ENCODE measurements at places on chromosomes 5 and 9.

GRCh38 chr5:128412145-128412930 lies 125.7 kb downstream of the FBN2 start:
- DNase-seq: no peak

GRCh38 chr9:5510989-5511388 lies 658 bp downstream of the PDCD1LG2 start:
- DNase-seq: no peak

GRCh38 chr9:121439711-121440664 lies 59.7 kb downstream of the GGTA1 start:
- no peak for DNase-seq

DNA sequence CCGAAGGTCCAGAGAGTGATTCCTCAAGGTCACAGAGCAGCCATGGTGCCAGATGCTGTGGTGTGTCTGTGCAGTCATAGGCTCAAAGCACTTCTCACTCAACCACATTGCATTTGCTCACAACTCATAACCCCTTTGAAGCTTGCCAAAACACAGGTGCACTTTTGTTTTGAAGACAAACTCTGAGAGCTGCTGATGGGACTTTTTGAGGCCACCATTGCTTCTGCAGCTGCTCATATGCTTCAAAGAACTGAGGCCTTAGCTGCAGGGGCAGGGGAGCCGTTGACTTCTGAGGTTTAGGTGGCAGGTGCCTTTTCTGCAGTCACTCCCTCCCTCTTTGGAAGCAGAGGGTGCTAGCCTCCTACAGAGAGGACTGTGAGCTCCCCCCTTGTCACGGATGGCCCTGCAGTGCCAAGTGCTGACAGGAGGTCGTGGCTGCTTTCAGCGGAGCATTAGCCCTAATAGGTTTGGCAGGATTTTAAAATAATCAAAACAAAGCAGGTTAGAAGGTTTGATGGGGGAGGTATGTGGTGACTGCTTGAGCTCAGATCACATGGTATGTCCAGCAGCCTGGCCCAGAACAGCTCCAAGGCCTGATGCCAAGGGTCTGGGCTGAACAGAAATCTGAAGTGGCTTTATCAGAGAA lies 232.1 kb downstream of the MAN2A1 start:
- DNase-seq: no peak

DNA sequence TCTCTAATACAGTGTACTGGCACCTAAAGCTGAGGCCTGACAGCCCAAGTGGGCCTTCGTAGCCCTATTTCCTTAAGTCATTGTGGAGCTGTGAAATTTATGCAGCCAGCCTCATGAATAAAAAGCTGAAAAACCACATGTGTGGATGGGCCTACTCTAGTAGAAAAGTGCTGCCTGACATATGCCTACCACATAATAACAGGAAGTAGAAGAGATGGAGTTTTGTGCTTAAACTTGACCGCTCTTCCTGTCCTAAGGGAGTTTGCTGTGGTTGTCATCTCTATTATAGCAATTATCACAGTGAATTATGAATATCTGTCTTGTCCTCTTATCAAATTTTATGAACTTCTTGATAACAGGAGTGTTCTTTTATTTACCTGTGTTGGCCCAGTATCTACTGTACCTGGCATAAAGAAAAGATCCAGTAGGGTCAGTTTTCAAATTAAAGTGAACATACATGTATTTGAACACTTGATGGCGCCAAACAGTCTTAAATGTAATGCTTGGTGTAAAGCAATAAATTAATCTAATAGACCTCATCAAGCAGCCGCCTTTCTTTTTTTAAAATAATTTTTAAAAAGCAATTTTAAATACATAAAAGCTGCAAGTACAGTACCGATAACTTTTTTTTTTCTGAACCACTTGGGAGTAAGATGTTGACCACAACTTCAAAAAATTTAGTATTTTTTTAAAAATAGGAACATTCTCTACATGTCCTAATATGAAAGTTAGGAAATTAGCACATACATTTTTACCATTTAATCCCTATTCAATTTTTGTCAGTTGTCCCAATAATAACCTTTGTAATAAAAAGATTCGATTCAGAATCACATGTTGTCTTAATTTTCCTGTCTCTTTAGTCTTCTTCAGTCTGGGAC lies 51.0 kb downstream of the FKTN start:
- DNase-seq: no peak

- DNase-seq: no peak
Observed at GRCh38 chr9:134066526-134066912, 1.3 kb downstream of the BRD3 start.

DNA sequence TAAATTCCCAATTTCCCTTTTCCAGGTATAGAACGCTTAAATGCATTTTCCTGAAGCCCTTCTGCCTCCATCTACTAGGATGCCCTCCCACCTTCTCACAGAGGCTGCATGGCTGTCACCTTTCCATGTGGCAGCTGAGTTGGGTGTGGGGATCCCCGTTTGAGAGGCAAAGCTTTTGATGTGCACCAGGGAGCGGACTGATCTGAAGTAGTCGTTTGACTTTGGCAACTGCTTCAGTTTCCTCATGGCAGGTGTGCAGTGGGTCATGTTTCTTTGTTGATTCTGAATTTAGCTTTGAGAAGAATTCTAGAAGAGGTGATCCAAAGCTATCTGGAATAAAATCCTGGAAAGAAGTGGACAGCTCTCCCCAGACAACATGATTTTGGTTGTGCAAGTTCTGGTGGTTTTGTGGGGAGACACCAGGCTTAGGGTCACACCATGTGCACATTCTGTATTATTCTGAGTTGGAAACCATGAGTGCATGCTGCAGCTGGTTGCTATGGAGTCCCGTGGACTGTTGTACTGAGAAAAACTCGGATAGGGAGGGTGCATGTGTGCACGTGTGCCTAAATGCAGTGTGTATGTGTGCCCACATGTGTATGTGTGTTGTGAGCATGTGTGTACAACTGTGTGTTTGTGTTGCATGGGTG lies 63.5 kb downstream of the GADD45G start:
- DNase-seq: no peak

DNA sequence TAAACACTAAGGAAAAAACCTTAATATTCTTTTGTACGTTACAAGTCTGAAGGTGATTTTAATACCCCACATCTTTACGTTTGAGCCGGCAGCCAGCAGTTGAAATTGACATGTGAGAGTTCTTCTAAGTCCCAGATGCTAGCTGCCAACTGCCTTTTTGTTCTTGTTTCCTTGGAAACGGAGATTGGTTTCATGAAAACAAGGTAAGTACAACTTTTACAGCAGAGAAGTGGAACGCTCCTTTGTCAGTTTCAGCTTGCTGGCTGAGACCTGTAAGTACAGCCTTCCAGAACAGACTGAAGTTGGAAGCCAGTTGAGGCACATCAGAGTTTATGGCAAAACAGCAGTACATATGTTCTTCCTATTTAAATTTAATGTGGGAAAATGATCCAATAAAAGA lies 1018.4 kb upstream of the ARRDC3 start:
- no peak for DNase-seq

DNA sequence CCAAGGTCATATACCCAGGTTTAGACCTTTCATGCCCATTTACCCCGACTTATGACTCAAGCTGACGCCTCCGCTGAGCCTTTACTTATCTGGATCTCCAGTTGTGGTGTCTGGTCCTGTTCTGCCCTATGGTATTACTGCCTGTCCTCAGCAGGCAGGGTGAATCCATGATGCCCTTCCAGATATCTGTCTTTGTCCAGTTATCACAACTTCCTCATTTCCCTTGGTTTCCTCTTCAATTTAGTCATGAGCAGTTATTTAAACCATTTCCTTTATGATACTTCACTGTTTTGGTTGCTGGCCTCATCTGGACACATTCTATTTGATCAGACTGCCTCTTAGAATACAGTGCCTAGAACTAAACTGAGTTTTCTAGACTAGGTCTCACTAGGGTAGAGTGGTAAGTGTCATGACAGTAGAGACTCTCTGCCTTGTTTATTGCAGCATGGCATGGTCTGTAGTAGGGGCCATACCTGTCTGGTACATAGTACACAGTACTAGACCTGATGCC lies 93.3 kb downstream of the MELK start:
- DNase-seq: no peak

- DNase-seq: no peak
Observed at GRCh38 chr5:73242735-73243134, 69.7 kb downstream of the TMEM174 start.

DNA sequence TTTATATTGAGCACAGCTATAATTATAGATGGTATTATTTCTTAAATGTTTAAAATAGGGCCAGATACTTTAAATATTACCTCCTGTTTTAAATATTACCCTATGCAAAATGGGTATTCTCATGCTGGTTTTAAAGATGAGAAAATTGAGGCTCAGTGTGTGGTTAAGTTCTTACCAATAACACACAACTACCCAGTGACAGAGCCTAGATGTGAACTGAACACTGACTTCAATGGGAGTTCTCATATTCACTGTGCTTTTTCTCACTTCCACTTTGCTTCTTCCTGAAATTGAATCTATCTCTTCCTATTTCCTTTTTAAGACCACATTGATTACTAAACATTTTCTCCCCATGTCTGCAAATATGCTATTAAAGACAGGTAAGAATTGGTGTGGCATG lies 135.8 kb upstream of the TUSC1 start:
- no peak for DNase-seq

- DNase-seq: peak; percentile 31
Observed at GRCh38 chr9:447230-448025, 232.8 kb downstream of the DOCK8 start.

GRCh38 chr9:686321-686813 lies 155.1 kb upstream of the DMRT1 start:
- DNase-seq: no peak

DNA sequence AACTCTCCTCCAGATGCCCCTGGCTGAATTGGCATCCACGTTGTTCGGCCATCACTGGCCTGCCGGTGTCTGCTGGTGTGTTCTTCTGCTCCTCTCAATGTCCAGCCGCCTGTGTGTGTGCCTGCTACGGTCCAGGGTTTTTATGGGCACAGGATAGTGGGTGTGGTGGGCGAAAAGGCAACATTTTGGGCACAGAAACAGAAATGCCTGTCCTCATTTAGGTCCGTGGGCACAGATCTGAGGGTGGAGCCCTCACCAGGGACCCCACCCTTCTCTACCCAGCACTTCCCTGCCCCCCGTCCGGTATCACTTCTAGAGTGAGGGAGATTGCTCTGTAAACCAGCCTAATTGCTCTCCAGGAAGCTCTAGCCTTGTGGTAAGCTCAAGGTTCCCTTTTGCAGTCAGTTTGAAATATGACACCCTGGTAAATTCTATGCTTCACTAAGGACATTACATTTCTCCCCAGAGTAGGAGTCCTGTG lies 410.1 kb downstream of the MAT2B start:
- no peak for DNase-seq

DNA sequence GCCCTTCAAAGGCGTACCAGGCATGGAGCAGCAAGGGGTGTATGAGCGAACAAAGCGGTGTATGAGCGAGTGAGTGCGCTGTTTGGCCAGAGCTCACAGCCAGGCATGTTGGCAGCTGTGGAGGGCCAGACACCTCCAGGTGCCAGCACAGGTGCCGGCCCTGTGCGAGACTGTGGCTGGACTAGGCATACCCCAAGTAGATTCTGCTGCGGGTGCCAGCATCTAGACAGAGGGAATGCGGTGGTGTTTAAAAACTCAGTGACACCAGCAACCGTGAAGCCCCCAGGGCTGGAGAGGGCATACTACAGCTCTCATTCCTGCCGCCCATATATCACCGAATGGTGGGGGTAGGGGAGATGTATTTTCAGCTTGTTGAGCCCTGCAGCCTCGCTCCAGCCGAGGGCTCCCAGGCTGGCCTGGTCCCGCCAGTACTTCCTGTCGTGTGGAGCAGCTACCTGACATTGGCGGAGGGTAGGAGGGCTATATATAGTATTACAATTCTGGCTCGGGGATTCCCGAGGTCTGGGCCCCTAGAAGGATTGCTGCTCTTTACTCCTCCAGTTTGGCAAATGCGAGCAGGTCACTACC lies 1829.6 kb upstream of the NUDT12 start:
- DNase-seq: no peak

GRCh38 chr9:121783521-121784507 lies 132.4 kb downstream of the DAB2IP start:
- DNase-seq: no peak

GRCh38 chr9:14526504-14526903 lies 166.7 kb downstream of the ZDHHC21 start:
- DNase-seq: no peak

- DNase-seq: no peak
Observed at GRCh38 chr9:90789862-90790261, 11.8 kb upstream of the SYK start.

DNA sequence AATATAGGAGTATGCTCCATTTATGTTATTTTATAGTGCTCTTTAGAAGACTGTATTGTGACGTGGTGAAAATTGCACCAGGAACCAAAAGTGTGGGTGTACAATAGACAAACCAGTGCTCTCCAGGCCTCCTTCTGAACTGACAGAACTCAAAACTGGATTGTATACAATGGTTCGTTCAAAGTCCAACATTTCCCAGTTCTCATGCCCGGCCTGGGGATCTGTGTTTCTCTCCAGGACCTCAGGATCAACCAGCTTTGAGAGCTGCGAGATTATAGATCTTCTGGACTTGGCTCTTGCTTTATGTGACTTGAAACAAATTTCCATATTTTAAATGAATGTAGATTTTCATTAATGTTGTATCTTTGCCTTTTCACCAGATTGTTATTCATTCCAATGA lies 60.8 kb upstream of the CER1 start:
- DNase-seq: no peak

DNA sequence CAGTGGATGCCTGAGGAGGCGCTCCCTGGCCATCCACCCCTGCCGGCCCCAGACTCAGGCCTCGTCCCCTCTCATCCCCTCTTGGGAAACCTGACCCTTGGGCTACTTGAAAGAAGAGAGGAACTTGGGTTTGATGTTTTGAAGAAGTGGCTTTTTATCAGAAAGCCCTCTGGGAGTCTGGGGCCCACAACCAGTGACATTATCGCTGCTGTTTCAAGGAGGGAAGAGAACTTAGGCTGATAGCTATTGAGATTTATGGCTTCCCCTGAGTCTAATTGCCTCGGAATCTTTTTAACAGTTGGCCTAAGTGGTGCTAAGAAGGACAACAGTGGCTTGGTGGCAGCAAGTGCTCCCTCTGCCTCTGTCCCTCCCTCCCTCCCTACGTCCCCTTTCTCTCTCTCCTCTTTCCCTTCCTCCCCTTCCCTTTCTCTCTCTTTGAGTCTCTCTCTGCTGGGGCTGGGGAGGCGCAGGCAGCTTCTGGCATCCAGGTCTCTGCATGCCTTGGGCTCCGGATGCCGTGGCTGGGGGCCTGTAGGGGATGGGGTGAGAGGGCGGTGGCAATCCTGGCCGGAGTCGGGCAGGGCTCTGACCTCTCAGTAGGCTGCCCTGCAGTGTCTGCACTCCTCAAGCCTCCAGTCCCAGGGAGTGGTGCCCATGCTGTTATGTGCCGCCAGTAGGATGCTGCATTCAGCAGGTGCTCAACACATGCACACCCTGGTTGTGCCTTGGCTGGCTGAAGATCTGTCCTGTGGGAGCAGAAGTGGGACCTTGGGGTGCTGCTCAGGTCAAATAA lies 49.6 kb upstream of the RXRA start:
- no peak for DNase-seq

GRCh38 chr5:137142346-137142745 lies 356.8 kb downstream of the SPOCK1 start:
- no peak for DNase-seq

- DNase-seq: no peak
Observed at GRCh38 chr5:108024986-108025385, 354.2 kb upstream of the EFNA5 start.
